Activated naive CD8-positive, alpha-beta T cell treated with anti-CD3 and anti-CD28 coated beads for 36 hours (primary cell): ENCODE measurements at places on chromosomes 11 and 22.

GRCh38 chr11:102428696-102429095, 23.9 kb downstream of the TMEM123 start:
- H3K27ac ChIP-seq, result peak overlapping the region; percentile 6
- no peak for DNase-seq
- no peaks in the 10 kb centered on the region for H3K27me3 ChIP-seq
- peaks cover 69% of the 10 kb centered on the region for H3K36me3 ChIP-seq
- H3K4me3 ChIP-seq, result no peak overlapping the region

- H3K4me3 ChIP-seq, result no peak overlapping the region
- no peak for DNase-seq
- H3K27me3 ChIP-seq, result peaks cover 5% of the 10 kb centered on the region
Observed at GRCh38 chr22:24893341-24894070, 53.0 kb downstream of the LHFPL7 start.

DNA sequence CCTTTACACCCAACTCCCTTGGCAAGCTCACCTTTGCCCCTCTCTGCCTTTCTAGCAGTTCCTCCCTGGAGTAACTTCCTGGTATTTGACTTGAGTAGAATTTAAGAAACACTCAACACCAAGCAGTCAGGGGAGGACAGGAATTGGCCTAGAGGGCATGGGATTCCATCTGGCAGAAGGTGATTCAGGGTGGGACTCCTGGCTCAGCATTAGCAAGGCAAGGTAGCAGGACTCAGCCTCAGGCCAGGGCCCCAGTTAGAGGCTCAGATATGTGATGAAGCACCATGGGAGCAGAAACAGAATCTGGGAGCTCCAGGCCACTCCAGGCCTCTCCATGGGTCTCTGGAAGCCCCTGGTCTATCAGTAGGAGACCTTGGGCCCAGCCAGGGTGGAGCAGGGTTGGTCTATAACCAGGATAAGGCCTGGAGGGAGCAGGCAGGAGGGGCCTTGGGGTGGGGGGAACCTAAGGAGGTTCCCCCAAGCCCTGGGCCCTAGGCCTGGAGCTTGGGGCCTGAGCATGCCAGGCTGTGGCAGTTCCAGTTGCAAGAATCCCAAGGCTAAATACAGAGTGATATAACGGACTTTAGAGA, 148.2 kb downstream of the PARVA start:
- no peaks in the 10 kb centered on the region for H3K4me1 ChIP-seq
- H3K36me3 ChIP-seq, result no peaks in the 10 kb centered on the region
- H3K27me3 ChIP-seq, result no peaks in the 10 kb centered on the region
- no peak overlapping the region for H3K4me3 ChIP-seq
- no peak for DNase-seq

GRCh38 chr11:92475316-92475715, 250.7 kb downstream of the FAT3 start:
- no peaks in the 10 kb centered on the region for H3K36me3 ChIP-seq
- no peak for DNase-seq
- no peaks in the 10 kb centered on the region for H3K27me3 ChIP-seq
- no peak overlapping the region for H3K4me3 ChIP-seq

DNA sequence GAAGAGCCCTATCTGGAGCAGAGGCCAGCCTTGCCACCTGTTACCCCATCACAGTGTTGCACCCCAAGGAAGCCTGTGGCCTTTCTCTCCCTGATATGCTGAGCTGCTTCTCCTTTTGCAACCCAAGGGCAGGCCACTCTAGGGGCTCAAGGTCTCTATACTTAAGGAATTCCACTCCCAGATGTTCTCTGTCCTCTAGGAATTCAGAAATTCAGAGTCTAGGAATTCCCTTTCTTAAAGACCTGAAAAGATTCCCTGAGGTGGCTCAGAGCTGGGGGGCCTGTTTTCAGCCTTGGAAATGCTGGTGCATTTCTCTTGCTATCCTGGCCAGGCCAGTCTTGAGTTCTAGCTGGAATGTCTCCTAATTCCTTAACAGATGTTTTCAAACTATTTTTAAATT, 68.0 kb upstream of the OLFML1 start:
- H3K4me1 ChIP-seq, result no peaks in the 10 kb centered on the region
- no peaks in the 10 kb centered on the region for H3K36me3 ChIP-seq
- H3K27ac ChIP-seq, result no peak overlapping the region
- no peak for DNase-seq
- peaks cover 26% of the 10 kb centered on the region for H3K27me3 ChIP-seq
- H3K4me3 ChIP-seq, result no peak overlapping the region

GRCh38 chr11:10719616-10720015, 26.1 kb upstream of the IRAG1 start:
- H3K27me3 ChIP-seq, result peaks cover 41% of the 10 kb centered on the region
- H3K4me1 ChIP-seq, result peaks cover 4% of the 10 kb centered on the region
- H3K4me3 ChIP-seq, result no peak overlapping the region
- H3K36me3 ChIP-seq, result no peaks in the 10 kb centered on the region
- H3K27ac ChIP-seq, result no peak overlapping the region

DNA sequence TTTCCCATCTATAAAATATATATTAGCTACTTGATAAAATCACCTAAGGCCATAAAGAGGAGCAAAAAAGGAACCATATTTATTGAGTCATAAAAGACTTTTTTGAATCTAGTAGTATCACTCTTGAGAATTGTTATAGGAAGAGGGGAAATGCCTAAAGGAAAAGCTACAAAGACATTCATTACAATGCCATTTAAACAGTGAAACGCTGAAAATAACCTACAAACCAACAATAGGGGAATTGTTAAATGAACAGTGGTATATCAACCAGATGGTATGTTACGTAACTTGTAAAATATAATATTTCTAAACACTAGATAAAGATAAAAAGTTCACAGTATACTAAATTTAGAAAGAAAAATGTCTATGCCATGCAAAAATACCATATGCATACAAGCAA, 47.5 kb downstream of the FAM181B start:
- no peak overlapping the region for H3K27ac ChIP-seq
- H3K36me3 ChIP-seq, result peaks cover 3% of the 10 kb centered on the region
- DNase-seq, result no peak
- no peaks in the 10 kb centered on the region for H3K4me1 ChIP-seq
- peaks cover 26% of the 10 kb centered on the region for H3K27me3 ChIP-seq
- no peak overlapping the region for H3K4me3 ChIP-seq

DNA sequence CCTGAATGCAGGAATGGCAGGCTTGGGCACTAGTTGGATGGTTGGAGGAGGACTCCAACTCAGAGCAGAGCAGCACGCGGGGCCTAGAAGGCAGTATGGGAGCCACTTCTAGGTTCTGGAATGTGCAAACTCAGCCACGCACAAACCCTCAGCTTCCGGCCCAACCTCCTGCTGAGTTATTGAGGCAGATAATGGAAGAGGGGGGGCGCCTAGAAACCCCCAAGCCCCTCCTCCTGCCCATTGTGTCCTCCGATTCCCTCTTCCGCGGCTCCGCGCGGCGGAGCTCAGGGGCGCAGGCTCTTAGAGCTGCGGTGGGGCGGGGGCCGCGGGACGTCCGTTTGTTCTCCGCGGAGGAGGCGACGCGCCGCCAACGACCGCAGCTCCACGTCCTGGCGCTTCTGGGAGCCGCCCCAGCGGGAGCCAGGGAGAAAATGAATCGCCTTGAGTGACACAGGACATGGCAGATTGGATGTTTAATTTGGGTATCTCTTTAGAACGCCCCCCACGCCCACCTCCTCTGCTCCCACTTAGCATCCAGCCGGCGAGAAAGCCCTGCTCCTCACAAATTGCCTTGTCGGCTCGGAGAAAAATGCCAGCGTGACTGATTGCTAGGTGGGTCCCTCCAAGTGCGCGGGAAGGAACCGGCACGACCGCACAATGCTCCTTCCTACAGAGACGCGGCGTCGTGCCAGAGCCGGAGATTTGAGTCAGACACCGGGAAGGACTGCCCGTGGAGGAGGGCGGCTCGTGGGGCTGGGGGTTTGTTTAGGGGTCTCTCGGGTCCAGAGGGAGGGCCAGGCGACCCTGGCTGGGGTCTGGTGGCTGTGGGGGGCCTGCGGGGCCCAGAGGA, 144.6 kb downstream of the NECTIN1 start:
- no peaks in the 10 kb centered on the region for H3K36me3 ChIP-seq
- H3K27ac ChIP-seq, result no peak overlapping the region
- peaks cover 67% of the 10 kb centered on the region for H3K27me3 ChIP-seq
- peak overlapping the region; percentile 25 for H3K4me3 ChIP-seq
- peak; percentile 14 for DNase-seq
- peaks cover 2% of the 10 kb centered on the region for H3K4me1 ChIP-seq

- no peak for DNase-seq
- no peaks in the 10 kb centered on the region for H3K36me3 ChIP-seq
- no peak overlapping the region for H3K27ac ChIP-seq
- H3K27me3 ChIP-seq, result peaks cover 9% of the 10 kb centered on the region
- H3K4me1 ChIP-seq, result peaks cover 23% of the 10 kb centered on the region
Observed at GRCh38 chr22:17284888-17285287, 65.7 kb upstream of the ADA2 start.

DNA sequence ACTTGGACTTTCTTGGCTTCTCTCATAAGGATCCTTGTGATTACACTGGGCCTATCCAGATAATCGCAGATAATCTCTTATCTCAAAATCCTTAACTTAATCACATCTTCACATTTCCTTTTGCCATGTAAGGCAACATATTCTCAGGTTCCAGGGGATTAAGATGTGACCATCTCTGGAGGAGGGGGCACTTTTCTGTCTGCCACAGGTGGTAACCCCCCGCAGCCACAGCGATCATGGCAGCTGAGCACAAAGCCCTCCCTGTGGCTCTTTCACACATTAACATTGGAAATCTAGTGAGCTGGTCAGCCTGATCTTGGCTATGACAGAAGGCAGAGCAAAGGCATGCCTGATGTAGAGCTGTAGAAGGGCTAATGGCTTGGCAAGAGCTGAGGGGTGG, 69.1 kb upstream of the CD82 start:
- no peak overlapping the region for H3K4me3 ChIP-seq
- DNase-seq, result no peak

- peak; percentile 81 for DNase-seq
- peak overlapping the region; percentile 92 for H3K27ac ChIP-seq
- no peaks in the 10 kb centered on the region for H3K27me3 ChIP-seq
- H3K4me1 ChIP-seq, result peaks cover 66% of the 10 kb centered on the region
- peak overlapping the region; percentile 63 for H3K4me3 ChIP-seq
Observed at GRCh38 chr22:37633089-37633624, 6.3 kb upstream of the SH3BP1 start.
